ENCODE measurements at places on chromosomes 13 and 19. TPM values are rescaled to one million over a fixed set of nuclear protein-coding genes. Genes with fewer than 3 reads are reported as not detected.
A peak's percentile ranks its signal among the peaks of the same experiment; 100 is the strongest.

CCDC194 gene
- total RNA-seq: 2.0 TPM

DNA sequence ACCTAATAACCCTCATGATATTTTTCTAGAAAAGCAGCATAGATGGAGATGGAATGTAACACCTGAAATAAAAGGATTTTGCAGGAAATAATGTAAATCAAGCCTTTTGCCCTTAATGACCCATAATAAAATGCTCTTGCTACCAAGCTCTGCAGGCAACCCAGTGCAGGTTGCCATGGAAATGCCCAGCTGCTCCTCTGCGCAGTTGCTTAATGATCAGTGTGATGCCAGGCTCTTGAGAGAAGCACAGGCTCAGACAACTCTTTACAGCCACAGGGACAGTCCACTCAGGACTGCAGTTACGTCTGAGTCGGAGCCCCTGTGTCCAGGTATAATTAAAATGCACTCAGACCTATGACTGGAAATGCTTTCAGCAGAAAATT lies 165.5 kb downstream of the LACC1 start:
- no peak for DNase-seq

LILRA1 gene
- 4.7 TPM for total RNA-seq

TEX29 gene
- total RNA-seq: 0.81 TPM

- no peak for DNase-seq
These were observed 383.1 kb upstream of the GPC6 start for GRCh38 chr13:92843549-92843948.

DNA sequence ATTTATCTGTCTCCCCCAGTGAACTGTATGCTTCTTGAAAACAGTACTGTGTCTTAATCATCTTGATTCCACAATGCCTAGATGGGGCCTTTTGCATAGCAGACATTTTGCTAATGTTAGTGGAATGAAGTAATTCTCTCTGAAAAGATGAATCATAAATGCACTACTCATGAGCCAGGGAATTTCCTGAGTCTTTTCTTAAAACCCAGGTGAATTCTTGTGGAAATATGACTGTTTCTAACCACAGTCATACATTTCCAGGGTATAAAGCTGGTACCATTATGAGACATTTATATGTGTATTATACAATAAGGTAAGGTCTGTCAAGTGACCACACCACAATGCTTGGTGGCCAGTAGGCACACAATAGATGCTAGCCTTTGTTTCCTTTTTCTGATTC lies 5.5 kb upstream of the KCTD4 start:
- DNase-seq: no peak

LDLR gene
- total RNA-seq: 242 TPM

DNA sequence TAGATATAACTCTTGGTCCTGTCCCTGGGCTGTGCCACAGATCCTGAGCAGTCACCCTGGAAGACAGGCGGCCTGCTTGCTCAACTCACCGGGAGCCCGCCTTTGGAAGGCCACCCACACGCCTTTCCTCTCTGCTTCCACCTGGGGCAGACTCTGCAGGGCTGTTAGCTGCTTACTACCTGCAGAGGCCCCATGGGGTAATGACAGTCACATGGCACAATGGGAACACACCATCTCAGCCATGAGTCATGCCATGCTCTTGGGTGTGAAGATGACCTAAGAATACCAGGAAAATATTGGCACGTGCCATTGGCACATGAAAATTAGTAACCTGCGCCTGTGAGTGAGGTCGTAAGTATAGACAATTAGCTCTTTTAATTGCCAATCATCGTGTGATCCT lies 108.6 kb downstream of the COL4A2 start:
- DNase-seq: no peak

BTBD2 gene
- 56.5 TPM for total RNA-seq

- DNase-seq: peak; percentile 79
These were observed 21.7 kb upstream of the ZNF429 start for GRCh38 chr19:21483589-21484170.

DNA sequence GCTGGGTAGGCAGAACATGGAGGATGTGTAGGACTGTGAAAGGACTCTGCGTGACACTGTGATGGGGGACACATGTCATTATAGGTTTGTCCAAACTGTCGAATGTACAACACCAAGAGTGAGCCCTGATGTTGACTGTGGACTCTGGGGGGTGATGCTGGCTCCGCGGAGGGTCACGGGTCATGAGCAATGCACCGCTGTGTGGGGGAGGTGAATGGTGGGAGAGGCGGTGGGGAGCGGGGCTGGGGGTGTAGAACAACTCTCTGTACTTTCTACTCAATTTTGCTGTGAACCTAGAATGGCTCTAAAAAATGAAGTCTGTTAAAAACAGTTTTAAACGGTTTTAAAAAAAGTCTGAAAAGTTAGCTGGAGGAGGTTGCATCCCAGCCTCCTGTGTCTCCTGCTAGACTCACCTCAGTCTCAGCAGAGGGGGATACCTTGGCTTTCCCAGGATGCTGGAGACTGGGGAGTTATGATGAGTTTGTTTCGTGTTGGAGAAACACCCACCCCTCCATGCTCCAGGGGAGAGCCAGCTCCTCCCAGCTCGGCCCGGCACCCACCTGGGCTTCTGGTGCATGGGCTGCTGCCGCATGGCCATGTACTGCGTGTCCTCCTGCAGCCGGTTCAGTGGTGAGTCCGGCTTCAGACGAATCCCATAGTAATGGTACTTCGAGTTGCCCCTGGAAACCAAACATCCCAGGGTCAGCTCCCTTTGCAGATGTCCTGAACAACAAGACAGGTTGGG lies 34.7 kb upstream of the RANBP3 start:
- DNase-seq: no peak

- DNase-seq: no peak
These were observed 374.6 kb upstream of the ARGLU1 start for GRCh38 chr13:106942563-106942962.

DNA sequence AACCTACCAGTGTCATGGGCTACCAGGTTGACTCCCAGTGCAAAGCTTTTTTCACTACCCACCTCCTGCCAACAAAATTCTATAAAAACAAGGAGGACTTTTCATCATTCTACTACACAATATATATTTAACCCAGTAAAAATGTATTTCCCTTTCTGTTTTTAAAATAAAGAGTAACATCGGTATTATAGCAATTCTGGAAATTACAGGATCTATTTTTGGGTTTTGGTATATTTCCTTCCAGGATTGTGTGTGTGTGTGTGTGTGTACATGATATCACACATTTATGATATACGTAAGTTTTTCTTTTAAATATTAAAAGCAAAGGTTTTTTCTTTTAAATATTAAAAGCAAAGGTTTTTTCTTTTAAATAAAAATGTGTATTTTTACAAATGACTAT lies 6.0 kb upstream of the UBL3 start:
- no peak for DNase-seq

NBEA gene
- 5.6 TPM for total RNA-seq

FCER2 gene
- total RNA-seq: 0.58 TPM

GRCh38 chr19:54696117-54696548 lies 28.1 kb upstream of the KIR3DL3 start:
- no peak for DNase-seq

DNA sequence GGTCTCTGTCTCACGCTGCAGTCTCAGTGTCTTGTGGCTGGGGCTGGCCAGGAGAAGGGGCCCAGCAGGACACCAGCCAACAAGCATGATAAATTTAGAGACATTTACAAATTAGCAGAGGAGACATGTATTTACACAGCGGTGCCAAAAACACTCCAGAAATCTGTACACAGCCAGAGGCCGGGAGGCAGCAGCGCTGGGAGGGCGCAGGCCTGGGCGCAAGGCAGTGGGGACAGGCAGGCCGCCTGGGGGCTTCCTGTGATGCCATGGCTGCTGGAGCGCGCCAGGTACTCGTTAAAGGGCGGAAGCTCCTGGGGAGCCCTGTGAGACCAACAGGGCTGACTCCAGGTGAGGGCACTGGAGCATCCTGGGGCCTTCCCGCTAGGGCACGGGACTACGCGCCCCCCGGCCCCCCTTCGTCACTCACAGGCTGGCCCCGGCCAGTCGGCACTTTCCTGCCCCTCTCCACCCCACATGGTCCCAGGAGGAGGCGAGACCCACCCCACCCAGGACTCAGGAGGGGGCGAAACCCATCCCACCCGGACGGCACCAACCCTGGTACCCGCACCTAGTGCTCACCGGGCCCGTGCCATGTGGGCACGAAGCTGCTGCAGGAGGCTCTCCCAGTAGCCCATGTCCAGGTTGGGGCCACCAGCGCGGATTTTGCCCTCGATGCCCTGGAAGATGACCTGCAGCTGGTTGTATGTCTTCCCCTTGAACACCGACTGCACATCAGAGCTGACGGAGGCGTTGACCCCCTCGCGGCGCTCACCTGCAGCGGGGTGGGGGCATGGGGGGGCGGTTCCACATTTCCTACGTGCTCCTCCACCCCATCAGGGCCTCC lies 7.4 kb upstream of the TBXA2R start:
- no peak for DNase-seq

GRCh38 chr19:41912899-41913537 lies 15.2 kb downstream of the ERFL start:
- no peak for DNase-seq

PEAK3 gene
- total RNA-seq: 4.5 TPM

GRCh38 chr19:720345-721160 lies 11.8 kb downstream of the PALM start:
- DNase-seq: no peak

DNA sequence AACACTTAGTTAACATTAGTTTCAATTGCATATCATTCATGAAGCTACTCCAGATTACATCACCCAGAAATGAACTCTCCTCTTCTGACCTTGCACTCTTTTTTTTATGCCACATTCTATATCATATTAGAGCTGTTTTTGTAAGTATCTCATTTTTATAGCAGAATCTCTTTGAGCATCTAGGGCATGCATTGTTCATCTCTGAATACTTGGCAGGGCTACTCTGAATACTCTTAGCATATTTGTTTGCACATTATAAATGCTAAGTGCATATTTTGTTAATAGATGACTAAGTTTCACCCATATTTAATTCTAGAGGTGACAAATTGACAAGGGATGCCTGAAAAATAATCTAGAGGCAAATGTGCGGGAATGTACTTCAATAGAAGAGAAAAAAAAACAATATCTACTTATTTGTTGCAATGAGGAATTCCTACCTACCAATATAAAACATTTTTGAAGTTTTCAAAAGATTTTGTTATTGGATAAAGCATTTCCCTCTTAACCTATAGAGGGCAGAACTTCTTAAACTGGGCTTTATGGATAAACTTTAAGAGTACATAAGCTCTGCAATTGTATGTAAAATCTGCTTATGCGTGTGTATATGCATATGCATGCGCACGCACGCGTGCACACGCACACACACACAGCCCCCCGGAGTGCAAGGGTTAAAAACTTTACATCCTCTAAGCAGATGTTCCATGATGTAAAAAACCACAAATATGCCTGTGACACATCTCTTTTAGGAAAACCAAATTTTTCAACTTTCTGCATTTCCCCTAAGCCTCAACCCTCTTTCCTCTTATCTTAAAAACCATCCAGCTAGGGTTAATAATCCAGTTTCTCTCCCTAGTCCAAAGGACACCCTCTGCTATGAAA lies 73.0 kb upstream of the OXGR1 start:
- DNase-seq: no peak

GRCh38 chr19:12833738-12834565 lies 427 bp downstream of the RTBDN start:
- DNase-seq: peak; percentile 69

DKKL1 gene
- total RNA-seq: not detected

DNA sequence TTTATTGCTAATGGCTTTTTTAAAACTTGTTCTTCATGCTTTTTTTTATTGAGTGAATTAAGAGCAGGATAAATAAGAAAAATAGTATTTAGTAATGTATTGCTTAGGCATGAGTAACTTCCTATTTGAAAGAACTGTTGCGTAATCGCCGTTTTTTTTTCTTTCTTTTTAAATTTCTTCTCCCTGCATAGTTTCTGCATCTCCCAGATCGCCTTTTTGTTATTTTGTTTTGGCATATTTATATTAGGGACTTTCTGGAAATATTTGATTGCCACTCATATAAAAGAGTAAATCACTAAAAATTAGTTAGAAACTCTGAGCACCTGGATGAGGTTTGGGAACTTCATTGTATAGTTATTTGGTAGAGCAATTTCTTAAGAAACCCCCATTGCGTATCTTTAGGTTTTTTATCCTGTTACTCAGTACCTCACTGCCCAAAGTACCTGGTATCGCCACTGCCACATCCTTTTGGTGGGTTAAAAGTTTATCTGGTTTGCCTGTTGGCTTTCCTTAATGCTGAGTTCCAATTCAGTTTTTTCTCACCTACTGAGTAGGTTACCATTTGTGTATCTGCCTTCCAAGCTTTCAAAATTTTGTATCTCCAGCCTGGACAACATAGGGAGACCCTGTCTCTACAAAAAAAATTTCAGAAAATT lies 36.2 kb upstream of the LPAR6 start:
- no peak for DNase-seq

GRCh38 chr13:80504453-80504852 lies 163.5 kb upstream of the SPRY2 start:
- no peak for DNase-seq

GRCh38 chr19:38162632-38163031 lies 61.4 kb downstream of the DPF1 start:
- no peak for DNase-seq

- DNase-seq: no peak
These were observed 45.1 kb upstream of the SPRY2 start for GRCh38 chr13:80386002-80386401.

- no peak for DNase-seq
These were observed 15.2 kb upstream of the TLE6 start for GRCh38 chr19:2962018-2962670.

DNA sequence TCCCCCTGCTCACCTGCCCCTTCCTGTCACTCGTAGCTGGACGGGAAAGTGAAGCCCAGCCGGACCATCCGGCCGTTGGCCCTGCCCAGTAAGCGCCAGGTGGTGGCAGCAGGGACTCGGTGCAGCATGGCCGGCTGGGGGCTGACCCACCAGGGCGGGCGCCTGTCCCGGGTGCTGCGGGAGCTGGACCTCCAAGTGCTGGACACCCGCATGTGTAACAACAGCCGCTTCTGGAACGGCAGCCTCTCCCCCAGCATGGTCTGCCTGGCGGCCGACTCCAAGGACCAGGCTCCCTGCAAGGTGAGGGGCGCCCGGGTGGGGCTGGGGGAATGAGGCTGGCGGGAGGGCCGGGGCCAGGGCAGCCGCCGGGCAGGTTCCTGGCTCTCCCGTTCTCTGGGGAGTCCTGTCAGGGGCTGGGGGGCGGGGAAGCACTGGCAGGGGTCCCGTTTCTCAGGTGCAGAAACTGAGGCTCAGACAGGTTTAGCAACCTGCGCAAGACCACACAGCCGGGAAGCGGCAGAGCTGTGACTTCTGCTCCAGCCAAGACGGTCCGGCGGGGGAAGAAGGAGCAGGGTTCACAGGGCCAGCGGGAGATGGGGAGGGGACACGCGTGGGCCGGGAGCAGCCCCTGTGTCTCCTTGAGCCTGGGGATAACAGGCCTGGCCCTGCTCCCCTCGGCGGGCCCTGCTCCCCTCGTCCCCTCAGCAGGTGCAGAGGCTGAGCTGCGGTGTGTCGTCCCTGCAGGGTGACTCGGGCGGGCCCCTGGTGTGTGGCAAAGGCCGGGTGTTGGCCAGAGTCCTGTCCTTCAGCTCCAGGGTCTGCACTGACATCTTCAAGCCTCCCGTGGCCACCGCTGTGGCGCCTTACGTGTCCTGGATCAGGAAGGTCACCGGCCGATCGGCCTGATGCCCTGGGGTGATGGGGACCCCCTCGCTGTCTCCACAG lies 5.3 kb downstream of the GZMM start:
- DNase-seq: no peak

PROZ gene
- not detected for total RNA-seq

Data from upper lobe of right lung (tissue), 1 donor.